ENCODE measurements at places on chromosomes 7 and 10. TPM values are rescaled to one million over a fixed set of nuclear protein-coding genes. Genes with fewer than 3 reads are reported as not detected.

DNA sequence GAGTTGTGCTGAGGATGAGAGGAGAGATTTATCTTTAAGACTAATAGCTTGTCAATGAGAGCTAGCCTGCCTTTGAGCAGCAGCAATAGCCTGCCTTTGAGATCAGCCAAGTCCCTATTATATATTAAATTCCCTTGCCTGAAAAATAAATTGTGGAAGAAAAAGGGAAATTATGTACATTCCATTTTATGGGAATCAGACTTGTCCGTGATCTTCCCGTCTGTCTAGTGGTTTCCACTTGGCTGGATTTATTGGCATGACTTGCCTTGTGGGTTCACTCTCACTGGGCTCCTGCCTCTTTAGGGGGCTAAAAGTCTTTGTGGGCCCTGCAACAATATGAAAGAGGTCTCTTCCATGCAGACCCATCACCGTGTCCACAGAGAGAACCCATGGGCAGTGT lies 171.7 kb upstream of the FRMD4A start:
- DNase-seq, result no peak

- no peak for DNase-seq
Measured at GRCh38 chr7:150990416-150991186, at the start of gene NOS3. TSS of gene NOS3 (plus strand) at chr7:150991017. CDS start at chr7:150993804, 2,787 bp downstream.

- peak; percentile 45 for DNase-seq
Measured at GRCh38 chr10:51244748-51245490, 170.6 kb downstream of the PRKG1 start.

GRCh38 chr10:90168244-90168643 lies 466.9 kb downstream of the KIF20B start:
- DNase-seq, result no peak

The EIF5AL1 gene
- total RNA-seq, result 0.53 TPM
